ENCODE measurements at places on chromosomes 4 and X.

GRCh38 chrX:131821945-131822622, 201.0 kb upstream of the STK26 start:
- peak; percentile 63 for DNase-seq

- DNase-seq, result no peak
Measured at GRCh38 chrX:143472347-143472938, 44.8 kb downstream of the SPANXN3 start.

DNA sequence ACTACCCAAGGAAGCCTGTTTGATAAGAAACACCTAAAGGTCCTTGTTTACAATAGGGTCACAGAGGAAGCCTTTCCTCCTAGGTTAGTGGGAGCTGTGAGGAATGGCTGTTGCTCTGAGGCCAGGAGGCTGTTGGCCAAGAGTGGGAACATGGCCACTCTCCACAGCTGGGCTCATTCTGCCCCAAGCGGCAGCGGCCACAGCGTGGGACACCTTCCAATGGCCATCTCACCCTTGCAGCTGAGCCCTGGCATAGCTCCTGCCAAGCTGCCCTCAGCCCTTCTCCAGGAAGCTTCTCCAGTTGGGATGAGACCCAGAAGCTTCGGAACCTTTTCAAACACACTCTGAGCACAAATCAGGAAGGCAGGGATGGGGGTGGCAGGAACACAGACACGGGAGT, 111.8 kb upstream of the MAP3K15 start:
- DNase-seq, result no peak

GRCh38 chrX:50644496-50644895, 169.5 kb downstream of the SHROOM4 start:
- no peak for DNase-seq

- DNase-seq, result no peak
Measured at GRCh38 chrX:118074196-118074595, 42.4 kb downstream of the KLHL13 start.

DNA sequence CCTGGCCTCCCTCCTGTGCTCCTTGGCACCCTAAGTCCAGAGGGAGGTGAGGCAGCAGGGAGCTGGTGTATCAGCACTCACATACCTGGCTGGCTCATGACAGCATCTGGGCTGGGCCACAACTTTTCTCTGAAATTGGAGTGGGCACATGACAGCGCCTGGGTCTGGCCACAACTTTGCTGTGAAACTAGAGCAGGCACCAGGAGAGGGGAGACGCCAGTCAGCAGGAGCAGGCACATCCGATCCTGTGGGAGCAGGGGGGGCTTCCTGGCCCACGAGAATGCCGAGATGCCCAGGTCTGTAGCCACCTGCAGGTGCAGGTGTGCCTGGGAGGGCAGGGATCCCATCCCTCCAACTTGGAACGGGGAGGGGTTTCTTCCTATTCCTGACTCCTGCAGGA, 69.7 kb upstream of the PPP3CA start:
- no peak for DNase-seq

Measured in activated CD4-positive, CD25-positive, alpha-beta regulatory T cell treated with anti-CD3 and anti-CD28 coated beads, Interleukin-2, amount 50 U/mL, for 72 hours (primary cell).